GM04503 (cell line): ENCODE measurements at places on chromosomes 16 and 17.

GRCh38 chr17:4509923-4510617, 11.4 kb downstream of the SPNS2 start:
- DNase-seq: no peak

DNA sequence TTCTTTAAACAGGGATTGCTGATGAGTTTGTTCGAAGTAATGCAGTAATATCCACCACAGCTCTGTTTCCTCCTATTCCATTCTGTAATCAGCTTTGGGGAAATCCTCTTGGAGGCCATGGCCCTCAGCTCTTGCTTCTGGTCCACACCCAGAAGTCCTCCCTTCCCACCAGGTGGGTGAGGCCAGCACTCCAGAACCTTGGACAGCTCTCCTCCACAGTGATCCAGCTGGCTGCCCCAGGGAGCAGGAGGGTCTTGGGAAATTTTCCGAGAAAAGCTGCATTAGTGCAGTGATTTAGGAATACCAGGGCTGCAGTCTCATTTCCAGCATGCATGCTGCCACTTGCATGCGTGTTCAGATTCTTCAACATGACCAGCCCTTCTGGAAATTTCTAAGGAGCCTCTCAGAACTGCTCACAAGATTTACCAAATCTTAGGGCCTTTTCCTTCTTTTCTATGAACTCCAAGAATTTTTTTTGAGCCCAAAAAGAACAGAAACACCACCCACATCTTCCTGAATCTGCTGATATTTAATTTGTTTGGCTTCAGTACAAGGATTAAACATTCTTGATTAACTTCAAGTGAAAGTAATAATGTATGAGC, 4.2 kb downstream of the SMPD3 start:
- DNase-seq: no peak

GRCh38 chr17:443109-443508, 90.5 kb upstream of the RPH3AL start:
- no peak for DNase-seq

GRCh38 chr17:49548051-49548505, 27.6 kb upstream of the NXPH3 start:
- DNase-seq: no peak

- no peak for DNase-seq
Measured at GRCh38 chr16:12703935-12704334, 99.8 kb downstream of the CPPED1 start.

DNA sequence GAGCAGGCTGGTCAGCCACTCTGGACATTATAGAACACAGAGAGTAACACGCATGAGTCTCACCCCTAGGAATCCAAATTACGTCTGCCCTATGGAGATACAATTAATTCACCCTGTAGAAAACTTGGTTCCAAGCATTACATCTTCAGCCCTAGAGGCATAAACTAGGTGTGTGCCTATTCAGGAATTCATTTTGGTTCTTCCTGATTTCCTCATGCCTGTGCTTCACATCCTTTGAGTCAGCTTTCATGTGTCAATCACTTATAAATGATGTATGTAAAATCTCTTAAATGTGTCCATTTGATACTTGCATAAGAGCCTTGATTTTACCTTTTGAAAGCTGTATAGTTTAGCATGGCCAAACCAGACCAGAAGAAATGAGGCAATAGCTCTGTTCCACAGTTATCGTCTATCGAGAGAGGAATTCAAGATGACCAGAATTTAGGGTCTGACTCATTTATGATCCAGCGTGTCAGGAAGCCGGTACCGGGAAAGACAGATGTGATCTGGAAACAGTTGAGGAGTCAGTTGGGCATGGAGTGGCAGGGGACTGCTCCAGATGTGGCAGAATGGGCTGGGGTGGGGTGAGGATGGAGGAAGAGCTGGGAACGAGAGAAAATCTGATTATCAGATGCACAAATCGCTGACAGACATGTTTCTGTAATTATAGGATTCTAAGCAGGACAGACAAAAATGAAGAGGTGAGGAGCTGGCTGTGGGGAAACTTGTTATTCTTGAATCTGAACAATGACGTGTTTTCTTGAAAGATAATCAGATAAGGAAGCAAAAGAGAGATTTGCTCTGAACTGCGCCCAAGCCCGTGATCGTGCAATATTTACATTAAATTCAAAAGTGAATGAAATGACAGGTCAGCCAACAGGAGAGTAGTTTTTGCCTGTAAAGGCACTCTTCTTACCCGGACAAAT, 76.7 kb downstream of the C16orf95 start:
- peak; percentile 38 for DNase-seq

DNA sequence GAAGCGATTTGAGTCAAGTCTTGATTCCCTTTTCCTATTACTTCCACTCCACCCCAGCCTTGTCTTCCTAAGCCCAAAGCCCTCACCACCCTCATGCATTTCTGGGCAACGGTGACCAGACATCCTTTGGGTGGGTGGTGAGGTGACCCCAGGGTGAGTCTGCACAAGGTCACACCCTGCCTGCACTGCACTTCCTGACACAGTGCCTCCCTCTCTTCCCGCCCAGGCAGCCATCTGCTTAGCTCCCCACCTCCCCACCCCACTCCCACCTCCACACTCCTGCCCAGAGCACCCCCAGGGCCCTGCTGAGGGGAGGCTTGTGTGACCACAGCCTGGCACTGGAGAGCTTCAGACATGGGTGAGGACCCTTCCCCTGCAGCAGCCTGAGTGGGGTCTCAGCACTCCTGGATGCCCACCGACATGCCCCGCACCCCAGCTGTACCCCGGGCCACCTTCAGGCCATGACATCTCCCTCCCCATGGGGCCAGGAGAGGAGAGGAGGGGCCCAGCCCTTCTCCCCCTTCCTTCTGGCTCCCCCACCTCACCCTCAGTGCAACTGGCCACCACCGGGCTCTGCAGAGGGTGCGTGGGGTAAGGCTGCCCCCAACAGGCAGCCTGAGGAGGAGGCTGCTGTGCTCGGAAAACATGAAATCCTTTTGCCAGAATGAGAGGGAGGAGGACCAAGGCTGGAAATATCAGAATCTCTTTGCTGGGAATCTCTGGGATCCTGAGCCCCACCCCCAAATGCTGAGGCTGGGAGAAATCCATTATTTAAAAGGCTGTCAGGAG, 68.6 kb downstream of the CCT6B start:
- no peak for DNase-seq

DNA sequence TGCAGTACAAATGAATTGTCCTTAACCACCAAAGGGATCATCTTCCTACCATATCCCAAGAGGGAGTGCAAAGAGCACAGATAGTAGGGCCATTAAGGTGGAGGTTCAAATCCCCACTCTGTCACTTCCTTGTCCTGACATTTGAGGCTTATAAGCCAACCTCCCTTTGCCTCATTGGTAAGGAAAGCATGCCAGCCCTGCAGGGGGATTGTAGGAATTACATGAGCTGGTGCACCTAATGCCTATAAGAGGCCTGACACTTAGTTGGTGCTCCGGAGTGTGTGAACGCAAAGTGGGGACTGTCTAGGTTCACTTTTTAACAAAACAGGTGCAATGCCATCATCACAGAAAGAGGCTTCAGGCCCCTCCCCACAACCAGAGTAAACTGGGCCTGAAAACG, 374.4 kb downstream of the SNX29 start:
- DNase-seq: no peak

- no peak for DNase-seq
Measured at GRCh38 chr17:72876413-72876812, 216.1 kb downstream of the SLC39A11 start.

- no peak for DNase-seq
Measured at GRCh38 chr17:76547183-76547641, 7.4 kb downstream of the PRCD start.

DNA sequence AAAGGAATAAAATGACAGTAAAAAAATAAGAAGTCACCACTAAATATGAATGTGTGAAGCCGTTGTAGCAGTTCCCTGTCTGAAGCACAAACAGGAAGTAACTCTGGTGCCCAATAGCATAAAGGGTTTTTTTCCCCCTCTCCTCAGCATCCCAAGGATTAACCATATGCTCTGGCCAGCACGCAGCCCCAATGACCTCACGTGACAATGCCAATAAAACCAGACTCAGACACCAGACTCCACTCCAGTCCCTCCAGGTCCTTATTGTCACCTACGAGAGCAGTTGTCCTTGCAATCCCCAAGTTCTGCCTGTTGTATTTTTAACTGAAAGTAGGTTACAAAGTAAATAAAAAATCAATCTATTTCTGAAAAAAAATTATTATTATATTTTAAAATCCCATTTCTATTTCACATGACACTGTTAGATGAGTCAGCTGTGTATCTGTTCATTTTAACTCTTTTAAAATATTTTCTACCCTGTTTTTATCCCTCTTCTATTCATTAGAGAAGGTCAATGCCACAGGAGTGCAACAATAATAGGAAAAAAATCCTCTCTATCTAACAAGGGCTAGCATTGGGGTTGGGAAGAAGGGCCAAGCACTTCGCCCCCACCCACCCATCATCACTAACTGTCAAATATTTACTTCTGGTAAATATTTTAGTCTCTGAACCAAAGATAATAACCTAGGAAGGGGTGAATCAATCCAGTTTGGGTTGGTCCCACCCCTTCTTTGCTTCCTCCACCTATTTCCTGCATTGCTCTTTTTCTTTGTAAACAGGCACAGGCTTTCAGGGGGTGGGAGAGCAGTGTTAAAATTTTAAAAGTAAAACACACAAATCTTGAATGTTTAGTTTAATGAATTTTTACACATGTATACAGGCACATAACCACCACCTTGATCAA, 6.6 kb downstream of the PRAC1 start:
- no peak for DNase-seq

DNA sequence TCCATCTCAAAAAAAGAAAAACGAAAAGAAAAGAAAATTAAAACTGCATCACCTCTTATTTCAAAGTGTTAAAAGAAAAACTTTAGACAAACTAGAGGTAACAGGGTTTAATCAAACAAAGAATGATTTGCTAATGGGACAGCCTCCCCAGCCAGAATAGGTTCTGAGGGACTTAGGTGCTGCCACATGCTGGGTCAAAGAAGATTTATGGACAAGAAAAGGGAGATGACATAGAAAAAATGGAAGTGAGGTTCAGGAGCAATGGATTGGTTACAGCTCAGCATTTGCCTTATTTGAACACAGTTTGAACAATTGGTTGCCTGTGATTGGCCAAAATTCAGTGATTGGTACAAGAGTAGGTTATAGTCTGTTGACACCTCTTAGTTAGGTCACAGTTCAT, 21.1 kb downstream of the TMC5 start:
- no peak for DNase-seq

- no peak for DNase-seq
Measured at GRCh38 chr16:14505846-14506245, 124.2 kb downstream of the PARN start.

- DNase-seq: no peak
Measured at GRCh38 chr16:87133966-87134627, 183.1 kb downstream of the C16orf95 start.

GRCh38 chr17:83109793-83110645, 30.6 kb downstream of the METRNL start:
- peak; percentile 90 for DNase-seq

DNA sequence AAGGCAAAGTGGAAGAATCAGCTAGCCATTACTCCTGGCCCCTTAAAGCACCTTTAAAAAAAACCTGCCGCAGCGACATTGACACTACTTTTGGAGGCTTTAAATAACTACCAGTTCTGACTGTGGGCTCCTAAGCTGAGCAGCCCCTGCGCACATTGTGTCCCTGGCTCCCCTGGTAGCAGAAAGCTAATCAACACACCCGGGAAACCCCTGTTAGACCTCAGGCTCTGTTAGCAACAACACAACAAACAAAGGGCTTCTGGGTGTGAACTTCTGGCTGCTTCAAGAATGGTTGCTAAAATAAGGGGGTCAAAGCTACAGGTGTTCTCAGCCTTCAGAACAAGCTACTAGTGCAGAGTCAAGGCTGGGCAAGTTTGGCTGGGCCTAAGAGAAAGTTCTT, 83.6 kb downstream of the TMEM100 start:
- no peak for DNase-seq

GRCh38 chr16:8184854-8185253, 405.5 kb downstream of the TMEM114 start:
- no peak for DNase-seq

- DNase-seq: peak; percentile 74
Measured at GRCh38 chr17:73017658-73018057, 74.8 kb downstream of the SLC39A11 start.

- DNase-seq: no peak
Measured at GRCh38 chr17:80295559-80295958, 34.9 kb downstream of the RNF213 start.

DNA sequence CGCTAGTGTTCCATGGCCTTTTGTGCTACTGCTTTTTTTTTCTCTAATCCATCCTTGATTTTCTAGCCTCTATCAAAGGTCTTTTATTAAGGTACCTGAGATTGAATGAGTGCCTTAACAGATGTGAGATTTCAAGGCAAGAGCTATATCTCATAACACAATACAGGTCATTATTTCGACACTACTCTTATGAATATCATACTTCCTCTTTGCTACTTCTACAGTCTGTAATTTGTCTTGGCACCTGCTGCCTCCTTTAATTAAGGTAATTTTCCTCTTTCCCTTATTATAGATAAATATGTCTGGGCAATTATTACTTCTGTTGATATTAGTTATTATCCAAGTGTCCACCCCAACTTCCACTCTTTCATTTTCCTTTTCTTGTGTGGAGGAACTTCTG, 5.3 kb downstream of the KRT28 start:
- DNase-seq: no peak

GRCh38 chr17:50189550-50190292, 11.7 kb downstream of the COL1A1 start:
- no peak for DNase-seq

DNA sequence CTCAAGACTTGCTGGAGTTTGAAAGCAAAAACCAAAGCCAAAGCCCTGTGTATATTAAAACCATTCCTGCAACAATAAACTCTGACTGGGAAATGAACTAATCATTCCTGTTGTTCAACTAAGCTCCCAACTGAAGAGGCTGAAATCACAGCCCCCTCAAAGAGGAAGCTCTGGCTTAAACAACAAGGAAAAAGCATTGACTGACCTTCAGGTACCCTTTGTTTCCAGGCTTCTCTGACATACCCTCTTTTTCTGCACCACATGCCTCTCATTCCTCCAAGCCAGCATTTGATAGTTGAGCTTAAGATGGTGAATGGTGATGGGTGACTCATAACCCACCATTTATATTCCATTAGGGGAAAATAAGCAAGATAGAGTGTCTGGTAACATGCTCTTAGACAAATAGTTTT, 470.9 kb upstream of the SOX9 start:
- no peak for DNase-seq

DNA sequence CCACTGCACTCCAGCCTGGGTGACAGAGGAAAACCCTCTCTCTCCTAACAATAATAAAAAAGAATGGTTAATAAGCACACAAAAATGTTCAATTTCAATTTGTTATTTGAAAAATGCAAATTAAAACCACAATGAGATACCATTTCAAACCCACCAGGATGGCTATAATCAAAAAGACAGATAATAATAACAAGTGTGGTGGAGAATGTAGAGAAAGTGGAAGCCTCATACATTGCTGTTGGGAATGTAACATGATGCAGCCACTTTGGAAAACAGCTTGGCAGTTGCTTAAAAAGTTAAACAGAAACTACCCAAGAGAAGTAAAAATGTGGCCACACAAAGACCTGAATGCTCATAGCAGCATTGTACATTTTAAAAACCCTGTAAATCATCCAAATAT, 51.8 kb upstream of the MAP3K14 start:
- peak; percentile 81 for DNase-seq
